Cerebellar nuclear complex (tissue), 1 donor: ENCODE measurements at places on chromosomes 6 and 20.

DNA sequence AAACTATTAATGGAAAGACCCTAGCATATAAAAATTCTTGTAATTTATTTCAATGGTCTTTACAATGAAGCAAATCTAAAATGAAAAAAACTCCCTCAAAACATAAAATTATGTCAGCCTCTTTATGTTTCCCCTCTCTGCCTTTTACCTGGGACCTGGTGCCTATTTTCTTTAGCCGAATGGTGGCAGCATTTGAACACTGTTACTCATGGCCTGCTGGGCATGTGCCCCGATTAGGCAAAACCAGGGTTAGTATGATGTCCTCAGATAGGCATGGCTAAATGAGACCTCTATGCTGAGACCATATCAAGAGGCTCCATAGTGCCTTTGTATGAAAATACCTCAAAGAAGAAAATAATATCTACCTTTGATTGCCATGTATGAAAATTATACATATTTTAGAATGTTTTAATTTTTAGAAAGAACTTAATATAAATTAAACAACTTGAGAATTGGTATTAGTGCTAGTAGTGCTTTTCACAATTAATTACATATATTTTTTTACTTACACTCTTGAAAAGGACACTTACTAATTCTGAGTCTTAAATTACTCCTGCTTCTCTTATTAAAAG is 22.5 kb upstream of the C6orf58 start:
- DNase-seq = no peak

DNA sequence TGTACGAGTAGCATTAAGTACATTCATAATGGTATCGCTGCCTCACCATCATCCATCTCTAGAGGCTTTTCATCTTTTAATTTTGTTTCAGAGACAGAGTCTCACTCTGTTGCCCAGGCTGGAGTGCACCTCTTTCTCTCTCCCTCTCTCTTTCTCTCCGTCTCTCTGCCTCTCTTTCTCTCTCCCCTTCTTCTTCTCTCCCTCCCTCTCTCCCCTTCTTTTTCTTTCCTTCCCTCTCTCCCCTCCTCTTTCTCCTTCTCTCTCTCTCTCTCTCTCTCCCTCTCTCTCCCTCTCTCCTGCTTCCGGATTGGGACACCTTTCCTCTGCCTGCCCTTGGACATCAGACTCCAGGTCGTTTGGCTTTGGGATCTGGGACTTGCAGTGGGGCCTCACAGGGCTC is 17.6 kb upstream of the TAF4 start:
- DNase-seq = no peak

DNA sequence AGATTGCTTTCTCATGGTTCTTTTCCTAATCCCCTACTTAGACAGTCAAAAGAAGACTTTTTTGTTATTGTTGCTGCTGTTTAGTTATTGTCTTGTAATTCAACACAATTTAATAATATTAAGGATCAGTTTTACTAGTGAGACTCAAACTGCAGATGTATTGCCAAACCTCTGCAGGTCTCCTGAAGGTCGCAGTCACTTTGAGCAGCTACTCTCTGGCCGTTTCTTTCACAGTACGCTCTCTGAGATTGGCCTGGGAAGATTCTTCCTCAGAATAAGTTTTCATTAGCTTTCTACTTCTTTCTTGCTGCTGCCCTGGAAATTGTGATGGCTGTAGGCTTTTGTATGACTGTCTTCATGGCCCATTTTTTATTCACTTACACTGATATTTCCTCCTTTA is 930.8 kb downstream of the QKI start:
- no peak for DNase-seq

DNA sequence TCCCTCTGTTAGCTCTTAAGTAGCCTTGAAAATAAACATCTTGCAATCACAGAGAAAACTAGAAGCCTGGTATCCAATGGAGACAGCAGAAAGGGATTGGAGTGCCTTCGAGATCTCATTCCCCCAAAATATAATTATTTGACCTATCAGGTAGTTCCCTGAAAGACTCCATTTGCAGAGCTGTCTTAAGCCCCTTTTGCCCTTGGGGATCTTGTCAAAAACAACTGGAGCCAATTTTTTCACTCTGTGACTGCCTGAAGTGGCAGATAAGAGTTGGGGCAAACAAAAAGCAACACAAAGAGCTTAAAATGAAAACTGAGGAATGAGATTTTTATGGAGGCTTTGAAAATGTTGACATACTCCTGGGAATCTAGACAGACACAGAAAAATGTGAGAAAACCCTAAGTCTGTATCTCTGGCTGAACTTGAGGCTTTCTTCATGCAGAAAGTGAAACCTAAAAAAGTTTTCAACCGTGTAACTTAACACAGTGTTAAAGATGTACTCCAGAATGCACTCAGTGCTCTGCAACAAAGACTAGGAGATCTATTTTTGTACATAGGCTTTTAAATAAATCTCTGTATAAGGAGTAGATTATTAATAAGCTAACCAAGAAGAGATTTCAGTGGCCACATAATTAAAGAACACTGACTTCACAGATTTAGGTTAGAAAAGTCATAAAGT is 971.1 kb upstream of the MAN1A1 start:
- DNase-seq = no peak

DNA sequence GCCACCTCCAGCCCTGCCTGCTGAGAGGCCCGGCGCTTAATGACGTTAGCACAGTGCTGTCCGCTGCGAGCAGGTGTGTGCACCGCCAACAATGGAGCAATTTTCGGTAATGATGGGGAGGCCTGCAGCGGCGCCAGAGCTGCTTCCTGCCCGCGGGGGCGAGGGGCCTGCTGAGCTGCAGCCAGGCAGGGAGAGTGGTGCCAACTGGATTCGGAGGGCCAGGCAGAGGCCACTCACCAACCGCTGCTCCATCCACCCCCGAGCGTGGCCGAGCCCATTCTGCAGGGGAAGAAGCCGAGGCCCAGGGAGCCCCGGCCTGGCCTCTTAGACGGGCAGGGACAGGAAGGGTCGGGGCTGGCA is 9.6 kb downstream of the HRH3 start:
- DNase-seq = no peak

DNA sequence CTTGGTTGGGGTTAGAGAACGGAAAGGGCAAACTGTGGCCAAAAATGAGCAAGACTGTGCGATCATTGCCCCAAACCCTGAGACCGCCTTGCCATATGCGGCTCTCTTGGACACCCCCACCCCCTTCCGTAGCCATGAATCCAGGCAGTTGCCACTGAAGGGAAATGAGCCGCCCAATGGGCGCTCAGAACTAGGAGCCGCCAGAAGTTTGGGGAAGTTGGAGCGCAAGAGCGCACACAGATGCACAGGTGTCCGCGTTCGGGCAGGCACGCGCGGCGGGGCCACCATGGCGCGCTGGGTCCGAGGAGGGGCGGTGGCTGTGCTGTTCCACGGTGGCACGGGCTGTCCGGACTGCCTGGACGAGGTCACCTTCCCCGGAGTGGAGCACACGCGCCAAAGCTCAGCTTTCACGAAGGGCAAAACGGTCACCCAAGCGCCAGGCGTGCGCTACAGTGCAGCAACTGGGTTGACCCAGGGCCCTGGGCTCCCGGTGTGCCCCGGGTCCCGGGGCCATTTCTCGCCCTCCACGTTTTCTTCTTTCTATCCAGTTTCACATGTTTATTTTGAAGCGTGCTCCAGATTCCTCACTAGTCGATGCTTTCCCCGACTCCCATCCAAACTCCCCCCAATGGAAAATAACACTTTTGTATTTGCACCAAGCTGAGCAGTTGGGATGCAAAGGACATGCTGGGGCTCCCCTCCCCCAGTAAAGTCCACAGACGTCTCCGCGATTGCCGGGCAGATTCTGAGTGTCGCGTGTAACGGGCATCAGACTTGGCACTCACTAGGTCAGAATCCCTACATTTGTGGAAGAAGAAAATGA is 906 bp upstream of the PDE10A start:
- DNase-seq = no peak

GRCh38 chr6:40176152-40176551 is 241.9 kb upstream of the MOCS1 start:
- no peak for DNase-seq

DNA sequence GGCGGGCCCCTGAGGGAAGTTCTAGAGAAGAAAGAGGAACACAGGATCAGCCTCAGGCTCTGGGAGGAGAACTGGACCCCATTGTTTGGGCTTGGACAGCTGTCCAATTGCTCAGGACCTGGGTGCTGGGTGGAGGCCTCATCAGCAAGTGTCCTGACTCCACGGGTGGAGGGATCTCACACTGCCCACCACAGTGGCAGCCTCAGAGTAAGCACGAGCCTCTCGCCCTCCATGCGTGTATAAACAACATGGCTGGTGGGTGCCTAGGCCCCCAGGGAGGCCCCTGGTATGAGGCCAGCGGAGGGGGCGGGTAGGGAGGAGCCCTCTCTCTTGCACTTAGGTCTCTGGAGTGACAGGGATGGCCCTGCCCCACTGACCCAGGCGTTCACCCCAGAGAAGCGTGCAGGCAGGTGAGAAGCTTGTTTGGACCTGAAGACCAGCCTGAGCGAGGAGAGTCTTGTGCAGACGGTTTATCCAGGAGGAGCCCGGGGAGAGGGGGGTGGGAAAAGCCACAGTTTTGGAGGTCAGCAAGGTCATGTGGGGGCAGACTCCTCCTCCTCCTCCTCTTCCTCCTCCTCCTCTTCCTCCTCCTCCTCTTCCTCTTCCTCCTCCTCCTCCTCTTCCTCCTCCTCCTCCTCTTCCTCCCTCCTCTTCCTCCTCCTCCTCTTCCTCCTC is 41.9 kb upstream of the BHLHE23 start:
- no peak for DNase-seq

GRCh38 chr6:16322666-16323312 is 84.4 kb downstream of the GMPR start:
- no peak for DNase-seq

GRCh38 chr6:75230484-75231325 is 12.9 kb downstream of the COX7A2 start:
- no peak for DNase-seq

- no peak for DNase-seq
Measured at GRCh38 chr6:35719404-35719829, 17.4 kb upstream of the ARMC12 start.

DNA sequence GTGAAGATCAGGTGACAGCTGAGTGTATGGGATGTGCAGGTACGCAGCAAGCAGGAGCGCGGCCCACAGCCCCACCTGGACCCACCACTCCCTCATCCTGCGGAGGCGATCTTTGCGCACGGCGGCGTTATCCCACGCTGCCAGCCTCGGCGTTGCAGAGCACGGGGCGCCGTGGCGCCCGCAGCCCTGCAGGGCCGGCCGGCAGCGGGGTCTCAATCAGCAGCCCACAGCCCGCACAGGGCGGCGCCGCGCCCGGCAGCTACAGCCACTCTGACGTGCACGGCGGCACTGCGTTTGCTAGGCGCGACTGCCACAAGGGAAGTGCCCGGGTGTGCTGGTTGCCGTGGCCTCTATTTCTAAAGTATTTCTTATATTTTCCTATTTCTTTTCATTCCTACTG is 46.9 kb downstream of the LAMA2 start:
- DNase-seq = no peak

GRCh38 chr6:164990901-164991300 is 318.5 kb downstream of the C6orf118 start:
- no peak for DNase-seq

DNA sequence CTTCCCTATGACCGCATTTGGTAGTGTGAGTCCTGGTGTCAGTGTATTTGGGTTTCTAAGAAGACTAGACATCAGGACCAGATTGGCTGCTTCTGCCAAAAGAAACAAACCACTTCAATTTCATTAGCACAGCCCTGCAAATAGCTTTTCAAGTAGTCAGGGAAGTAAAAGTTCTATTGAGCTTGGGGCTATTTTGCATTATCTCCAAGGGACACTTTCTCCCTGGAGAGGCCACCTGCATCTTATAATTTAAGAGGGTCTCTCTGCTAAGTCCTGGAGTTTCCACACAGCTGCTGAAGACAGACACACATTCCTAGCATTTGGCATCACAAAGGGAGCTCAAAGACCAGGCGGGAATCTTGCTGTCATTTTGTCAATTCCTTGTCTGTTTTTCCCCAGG is 141.2 kb downstream of the BMP2 start:
- no peak for DNase-seq

GRCh38 chr20:36606158-36607066 is 833 bp downstream of the RAB5IF start:
- no peak for DNase-seq

- no peak for DNase-seq
Measured at GRCh38 chr20:51481341-51481914, 61.1 kb downstream of the NFATC2 start.

GRCh38 chr6:164025180-164025579 is 610.7 kb downstream of the QKI start:
- no peak for DNase-seq

DNA sequence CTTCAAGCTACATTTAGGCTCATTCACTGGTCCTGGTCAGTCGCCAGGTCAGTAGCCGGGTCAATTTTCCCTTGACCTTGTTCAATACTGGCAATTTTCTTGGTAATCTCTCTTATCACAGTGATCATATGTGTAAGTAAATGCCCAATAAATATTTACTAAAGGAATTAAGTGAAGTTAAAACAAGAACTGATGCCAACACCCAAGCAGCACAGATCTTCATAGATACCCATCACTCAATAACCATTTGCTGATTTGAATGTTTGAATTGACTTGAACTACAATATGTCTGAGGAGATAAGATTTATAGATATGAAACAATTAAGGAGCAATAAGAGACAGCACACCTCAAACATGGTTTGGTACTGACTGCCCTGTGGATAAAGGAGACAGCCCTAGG is 100.8 kb upstream of the PREP start:
- DNase-seq = no peak

DNA sequence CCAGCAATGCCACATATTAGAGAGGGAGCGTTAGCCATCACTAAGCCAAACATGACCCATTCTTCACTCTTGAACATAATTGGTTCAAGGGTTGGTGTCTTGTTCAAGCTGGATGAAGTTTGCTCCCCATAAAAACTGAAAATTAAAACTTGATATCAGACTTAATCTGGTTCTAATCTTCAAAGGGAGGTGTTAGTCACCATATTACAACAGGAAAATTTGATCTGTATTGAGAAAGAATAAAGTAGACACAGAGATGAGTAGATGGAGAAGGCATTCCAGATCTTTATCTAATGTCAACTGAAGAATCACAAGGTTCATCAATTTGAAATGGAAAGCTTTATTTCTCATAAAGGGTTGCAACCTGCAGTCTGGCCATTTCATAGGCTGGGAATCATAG is 972.8 kb downstream of the HACE1 start:
- DNase-seq = no peak

DNA sequence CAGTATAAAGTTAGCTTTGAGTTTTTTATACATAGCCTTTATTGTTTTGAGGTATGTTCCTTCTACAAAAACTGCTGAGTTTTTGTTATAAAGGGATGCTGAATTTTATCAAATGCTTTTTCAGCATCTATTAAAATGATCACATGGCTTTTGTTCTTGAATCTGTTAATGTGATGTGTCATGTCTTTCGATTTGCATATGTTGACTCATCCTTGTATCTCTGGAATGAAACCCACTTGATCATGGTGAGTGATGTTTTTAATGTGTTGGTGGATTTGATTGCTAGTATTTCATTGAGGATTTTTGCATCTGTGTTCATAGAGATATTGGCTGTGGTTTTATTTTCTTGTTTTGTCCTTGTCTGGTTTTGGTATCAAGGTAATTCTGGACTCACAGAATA is 24.7 kb upstream of the BLCAP start:
- DNase-seq = no peak
